Stimulated activated naive B cell treated with anti-CD40 and anti-IgM and Interleukin-4, amounts not matched to agents 10 μg/mL and 1 μg/mL and 100 μg/mL, for 72 hours (primary cell): ENCODE measurements at places on chromosomes 11 and 22.

GRCh38 chr11:36775756-36776155, 177.7 kb upstream of the RAG2 start:
- no peak for DNase-seq

GRCh38 chr11:122293296-122294023, 177.4 kb upstream of the BLID start:
- no peak for DNase-seq

DNA sequence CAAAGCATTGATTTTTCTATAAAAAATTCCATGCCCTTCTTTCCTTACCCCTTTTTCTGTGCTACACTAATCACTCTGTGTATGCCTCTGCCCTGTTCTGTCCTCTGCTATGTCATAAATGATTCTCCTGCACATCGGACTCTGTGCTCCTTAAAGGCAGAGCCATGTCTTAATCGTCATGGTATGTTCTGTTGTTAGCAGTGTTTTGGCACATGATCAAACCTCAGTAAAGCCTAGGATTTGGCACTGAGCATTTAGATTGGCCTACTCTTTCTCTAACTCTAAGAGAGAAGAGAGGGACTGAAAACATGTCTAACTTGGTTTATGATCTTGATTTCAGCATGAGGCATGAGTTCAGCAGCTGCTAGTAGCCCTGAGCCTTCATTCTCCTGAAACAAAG, 266.9 kb downstream of the AASDHPPT start:
- no peak for DNase-seq

- DNase-seq: no peak
These were observed 25.4 kb downstream of the MMP20 start for GRCh38 chr11:102599642-102600261.

DNA sequence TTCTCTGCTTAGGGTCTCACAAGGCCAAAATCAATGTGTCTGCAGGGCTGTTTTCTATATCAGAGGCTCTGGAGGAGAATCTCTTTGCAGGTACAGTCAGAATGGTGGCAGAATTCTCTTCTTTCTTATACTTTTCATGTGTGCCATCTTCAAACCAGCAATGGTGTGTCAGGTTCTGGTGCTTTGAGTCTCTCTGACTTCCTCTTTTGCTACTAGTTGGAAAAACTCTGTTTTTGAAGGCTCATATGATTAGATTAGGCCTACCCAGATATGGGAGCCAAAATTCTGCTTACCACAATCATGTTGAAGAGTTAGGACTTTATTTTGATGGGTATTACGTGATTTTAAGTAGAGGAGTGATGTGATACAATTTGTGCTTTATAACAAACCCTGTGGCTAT, 18.8 kb upstream of the TECTA start:
- DNase-seq: no peak

GRCh38 chr22:40976866-40977700, 25.9 kb downstream of the RBX1 start:
- DNase-seq: no peak
